ENCODE measurements at places on chromosomes 4 and X. TPM values are rescaled to one million over a fixed set of nuclear protein-coding genes. Genes with fewer than 3 reads are reported as not detected.

Gene PRR32
- total RNA-seq = not detected

Gene MED14
- total RNA-seq = 33.8 TPM

Gene WDR44
- total RNA-seq = 19.3 TPM

Gene PITX2
- total RNA-seq = 2.6 TPM

Gene PLXNB3
- total RNA-seq = 13.4 TPM

Gene MAGEA1
- total RNA-seq = not detected

Gene FSTL5
- not detected for total RNA-seq

Gene SULT1E1
- not detected for total RNA-seq

- H3K36me3 ChIP-seq = no peaks in the 10 kb centered on the region
- H3K27me3 ChIP-seq = no peaks in the 10 kb centered on the region
- H3K4me1 ChIP-seq = no peaks in the 10 kb centered on the region
- H3K27ac ChIP-seq = no peak overlapping the region
- DNase-seq = no peak
- no peak overlapping the region for H3K4me3 ChIP-seq
Measured at GRCh38 chrX:119753001-119753400, 5.4 kb upstream of the SOWAHD start.

DNA sequence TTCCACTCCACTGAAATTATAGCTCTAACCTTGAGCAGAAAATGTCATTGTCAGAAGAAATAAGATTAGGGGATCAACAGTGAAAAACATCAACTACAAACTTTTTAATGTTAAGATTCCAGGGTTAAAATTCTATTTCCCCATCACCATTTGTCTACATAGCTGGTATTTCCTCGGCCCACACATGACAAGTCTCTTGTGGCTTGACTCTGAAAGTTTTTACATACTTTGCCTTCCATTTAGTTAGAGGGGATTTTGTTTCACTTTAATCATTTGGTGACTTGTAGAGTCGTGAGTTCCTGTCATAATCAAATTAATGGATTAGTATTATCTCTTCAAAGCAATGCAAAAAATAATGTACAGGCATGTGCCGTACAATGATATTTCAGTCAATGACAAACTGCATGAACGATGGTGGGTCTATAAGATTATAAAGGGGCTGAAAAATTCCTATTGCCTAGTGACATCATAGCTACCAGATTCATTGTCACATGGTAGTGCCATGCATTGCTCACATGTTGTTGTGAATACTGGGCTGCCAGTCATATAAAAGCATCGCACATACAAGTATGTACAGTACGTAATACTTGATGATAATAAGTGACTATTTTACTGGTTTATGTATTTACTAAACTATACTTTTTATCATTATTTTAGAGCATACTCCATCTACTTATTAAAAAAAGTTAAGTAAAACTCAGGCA is 72.0 kb downstream of the ING2 start:
- no peaks in the 10 kb centered on the region for H3K27me3 ChIP-seq
- H3K4me3 ChIP-seq = no peak overlapping the region
- no peak for DNase-seq
- no peaks in the 10 kb centered on the region for H3K36me3 ChIP-seq

DNA sequence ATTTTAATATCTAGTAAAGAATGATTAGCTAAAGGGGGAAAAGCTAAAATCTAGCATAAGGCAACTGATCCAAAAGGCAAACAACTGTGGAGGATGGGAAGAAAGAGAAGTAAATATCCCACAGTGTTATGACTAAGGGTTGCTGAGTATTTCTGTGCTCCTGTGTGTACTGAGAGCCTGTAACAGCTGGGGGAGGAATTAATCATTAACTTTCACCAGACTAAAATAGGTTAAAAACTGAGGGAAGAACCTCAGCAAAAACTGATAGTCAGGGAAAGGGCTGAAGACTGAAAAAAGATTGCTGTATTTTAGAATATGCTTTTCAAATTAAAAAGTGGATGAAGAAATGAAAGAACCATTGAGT is 365.9 kb downstream of the CXXC4 start:
- H3K4me1 ChIP-seq = no peaks in the 10 kb centered on the region
- H3K4me3 ChIP-seq = no peak overlapping the region
- H3K27ac ChIP-seq = no peak overlapping the region

- H3K27ac ChIP-seq = no peak overlapping the region
- H3K27me3 ChIP-seq = no peaks in the 10 kb centered on the region
- no peaks in the 10 kb centered on the region for H3K36me3 ChIP-seq
- no peak overlapping the region for H3K4me3 ChIP-seq
- no peaks in the 10 kb centered on the region for H3K4me1 ChIP-seq
- DNase-seq = no peak
Measured at GRCh38 chr4:77920371-77920770, 57.7 kb downstream of the MRPL1 start.

DNA sequence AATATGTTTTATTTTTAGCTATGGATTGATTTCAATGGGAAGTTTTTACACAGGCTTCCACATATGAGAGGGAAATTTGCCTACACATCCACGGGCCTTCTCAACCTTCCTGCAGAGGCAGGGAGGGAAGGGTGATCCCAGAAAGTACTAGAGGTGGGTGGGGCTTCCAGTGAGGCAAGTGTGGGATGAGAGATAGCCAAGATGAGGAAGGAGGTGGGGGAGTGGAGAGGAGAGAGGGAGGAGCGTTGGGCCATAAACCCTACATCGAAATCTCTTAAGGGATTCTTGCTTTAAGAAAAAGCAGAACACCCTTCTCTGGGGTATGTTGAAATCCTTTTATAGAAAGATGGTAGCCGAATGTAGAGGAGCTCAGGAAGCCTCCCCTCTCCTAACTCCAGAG is 19.0 kb downstream of the NKX6-1 start:
- no peak for DNase-seq
- peaks cover 4% of the 10 kb centered on the region for H3K27me3 ChIP-seq
- H3K4me3 ChIP-seq = no peak overlapping the region
- no peak overlapping the region for H3K27ac ChIP-seq

DNA sequence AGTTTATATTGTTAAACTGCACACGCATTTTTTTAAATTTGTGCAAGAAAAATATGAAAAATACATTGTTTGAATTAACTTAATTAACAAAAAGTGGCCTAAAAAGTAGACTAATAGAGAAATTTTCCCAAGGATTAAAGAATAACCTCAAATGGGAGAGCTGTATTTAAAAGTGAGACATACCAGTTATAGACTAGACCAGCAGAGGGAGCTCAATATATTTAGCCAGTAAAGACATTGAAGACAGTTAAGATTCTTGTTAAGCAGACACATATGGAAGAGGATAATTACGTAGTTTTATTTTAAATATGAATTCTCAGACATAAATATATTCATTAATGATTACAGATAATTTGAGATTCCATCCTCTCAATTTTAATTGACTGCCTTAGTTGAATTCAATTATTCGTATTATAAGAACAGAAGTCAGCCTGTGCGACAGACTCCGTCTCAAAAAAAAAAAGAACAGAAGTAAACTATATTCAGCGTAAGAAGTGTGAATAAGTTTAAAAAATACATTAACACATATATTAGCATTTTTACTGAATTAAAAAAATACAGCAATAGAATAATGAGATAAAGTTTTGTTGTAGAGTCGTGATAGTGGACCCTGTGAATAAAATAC is 64.8 kb downstream of the GLRA3 start:
- no peak for DNase-seq
- no peak overlapping the region for H3K27ac ChIP-seq
- no peak overlapping the region for H3K4me3 ChIP-seq
- H3K36me3 ChIP-seq = no peaks in the 10 kb centered on the region

DNA sequence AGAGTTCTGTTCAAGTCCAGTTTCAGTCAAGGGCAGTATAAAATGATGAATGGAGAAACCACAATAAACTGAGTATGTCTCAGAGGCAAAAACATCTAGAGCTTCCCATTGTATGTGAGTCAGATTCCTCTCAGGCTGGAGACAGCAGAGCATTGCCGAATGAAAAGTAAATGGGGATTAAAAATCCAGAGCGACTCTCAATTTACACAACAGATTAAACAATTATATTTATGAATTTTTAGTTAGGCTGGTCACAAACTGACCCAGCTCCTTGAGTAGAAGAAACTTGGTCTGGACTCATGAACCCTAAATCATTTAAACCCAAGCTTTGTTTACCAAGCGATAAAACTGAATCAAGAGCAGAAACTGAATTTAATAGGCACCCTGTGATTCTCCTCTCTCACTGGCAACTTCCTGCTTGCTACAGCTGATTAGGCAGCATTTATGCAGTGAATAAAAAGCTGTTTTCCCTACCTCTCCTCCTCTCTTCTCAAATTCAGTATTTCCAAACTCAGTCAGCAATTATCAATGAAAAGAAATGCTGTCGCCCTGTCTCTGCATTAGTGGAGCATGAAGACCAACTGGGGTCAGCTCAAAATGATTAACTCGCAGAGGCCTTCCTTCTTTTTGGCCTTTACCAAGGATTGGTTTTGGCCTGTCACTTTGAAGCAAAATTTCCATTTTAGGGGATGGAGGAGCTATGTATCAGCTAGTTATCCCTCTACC is 568.0 kb downstream of the PDHA2 start:
- no peaks in the 10 kb centered on the region for H3K36me3 ChIP-seq
- DNase-seq = no peak
- H3K27ac ChIP-seq = no peak overlapping the region
- H3K4me1 ChIP-seq = no peaks in the 10 kb centered on the region
- no peaks in the 10 kb centered on the region for H3K27me3 ChIP-seq
- no peak overlapping the region for H3K4me3 ChIP-seq

GRCh38 chrX:22141047-22141730 is 109.1 kb downstream of the PHEX start:
- H3K27me3 ChIP-seq = peaks cover 26% of the 10 kb centered on the region
- H3K4me1 ChIP-seq = no peaks in the 10 kb centered on the region
- H3K27ac ChIP-seq = no peak overlapping the region
- no peaks in the 10 kb centered on the region for H3K36me3 ChIP-seq
- H3K4me3 ChIP-seq = no peak overlapping the region
- no peak for DNase-seq

DNA sequence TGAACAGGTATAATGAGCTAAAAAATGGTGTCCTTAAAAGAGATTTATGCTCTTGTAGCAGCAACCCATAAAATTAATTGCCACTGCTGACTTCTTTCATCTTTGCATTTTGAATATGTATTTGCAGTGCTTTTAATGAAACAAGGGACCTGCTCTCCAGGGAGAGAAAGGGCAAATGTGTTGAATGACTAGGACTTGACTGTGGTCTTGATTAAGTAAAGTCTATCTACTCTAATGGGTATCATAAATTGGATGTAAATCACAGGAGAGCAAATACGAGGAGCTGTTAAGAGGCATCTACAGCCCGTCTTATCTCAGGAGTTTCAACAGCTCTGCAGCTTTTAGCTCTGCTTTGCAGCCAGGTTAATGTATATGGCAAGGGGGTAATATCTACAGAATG is 216.4 kb downstream of the PALLD start:
- no peaks in the 10 kb centered on the region for H3K36me3 ChIP-seq
- no peak overlapping the region for H3K4me3 ChIP-seq

DNA sequence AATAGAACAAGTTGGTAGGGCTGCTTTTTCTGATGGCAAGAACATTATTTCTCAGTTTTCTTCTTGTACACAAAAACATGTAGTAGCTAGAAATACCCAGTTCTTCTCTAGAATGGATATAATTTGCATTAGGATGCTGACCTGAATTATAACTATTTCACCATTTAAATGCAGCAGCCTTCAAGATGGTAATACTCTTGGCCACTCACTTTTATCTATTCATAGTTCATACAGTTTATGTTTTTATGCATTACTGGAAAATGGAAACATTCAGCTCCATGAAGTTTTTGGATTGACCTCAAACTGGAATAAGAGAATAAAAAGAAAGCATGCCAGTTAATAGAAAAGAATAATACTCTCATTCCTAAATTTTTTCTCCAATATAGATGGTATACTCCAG is 487.4 kb downstream of the PABPC4L start:
- H3K36me3 ChIP-seq = no peaks in the 10 kb centered on the region
- no peak for DNase-seq
- no peak overlapping the region for H3K27ac ChIP-seq

DNA sequence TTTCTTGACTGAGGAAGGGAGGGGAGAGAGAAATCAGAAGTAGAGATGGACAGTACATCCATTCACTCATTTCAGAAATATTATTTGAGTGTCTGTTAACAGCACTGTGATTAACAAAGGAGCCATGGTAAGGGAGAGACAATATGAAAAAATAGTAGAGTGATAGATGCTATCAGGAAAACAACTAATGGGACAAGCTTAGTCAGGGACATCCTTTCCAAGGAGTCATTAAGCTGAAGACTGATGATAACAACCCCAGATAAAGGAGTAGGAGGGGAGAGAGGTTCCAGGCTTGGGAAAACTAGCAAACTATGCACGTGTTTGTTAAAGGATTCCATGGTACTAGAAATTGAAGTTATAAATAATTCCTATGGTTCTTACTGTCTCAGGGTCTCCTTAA is 122.2 kb downstream of the CBR4 start:
- no peak for DNase-seq
- no peaks in the 10 kb centered on the region for H3K4me1 ChIP-seq
- peak overlapping the region; percentile 6 for H3K27ac ChIP-seq
- H3K36me3 ChIP-seq = no peaks in the 10 kb centered on the region
- no peak overlapping the region for H3K4me3 ChIP-seq

GRCh38 chr4:37381040-37381668 is 136.6 kb downstream of the NWD2 start:
- no peak overlapping the region for H3K4me3 ChIP-seq
- H3K4me1 ChIP-seq = no peaks in the 10 kb centered on the region
- H3K27me3 ChIP-seq = no peaks in the 10 kb centered on the region
- H3K27ac ChIP-seq = no peak overlapping the region

DNA sequence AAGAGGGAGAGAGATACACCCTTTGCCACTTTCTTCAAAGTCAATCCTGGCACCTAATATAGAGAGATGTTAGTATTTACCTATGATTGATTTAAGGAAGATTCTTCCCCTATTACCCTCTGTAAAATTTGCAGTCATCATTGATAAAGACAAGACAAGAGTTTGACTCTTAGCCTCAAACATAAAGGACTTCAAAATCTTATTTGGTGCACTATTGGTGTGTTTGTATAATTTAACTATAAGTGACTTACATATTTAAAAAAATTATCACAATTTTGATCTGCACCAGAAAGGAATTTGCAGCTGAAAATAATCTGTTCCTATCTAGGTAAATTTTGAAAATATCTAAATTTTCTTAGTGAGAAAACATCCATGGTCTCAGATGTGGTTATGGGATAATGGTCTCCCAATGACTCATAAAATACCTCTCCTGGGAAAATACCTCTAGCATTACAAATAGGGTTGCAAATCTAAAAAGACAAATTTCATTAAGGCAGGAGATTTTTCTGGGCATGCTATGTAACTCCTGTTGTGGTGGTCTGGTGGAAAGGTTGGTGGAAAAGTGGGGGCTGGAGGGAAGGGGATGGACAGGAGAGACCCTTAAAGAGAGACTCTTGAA is 173.6 kb upstream of the MED14 start:
- H3K4me1 ChIP-seq = no peaks in the 10 kb centered on the region
- peaks cover 27% of the 10 kb centered on the region for H3K27me3 ChIP-seq
- no peak overlapping the region for H3K27ac ChIP-seq
- DNase-seq = no peak

- DNase-seq = no peak
- H3K4me1 ChIP-seq = no peaks in the 10 kb centered on the region
- H3K27me3 ChIP-seq = no peaks in the 10 kb centered on the region
- no peak overlapping the region for H3K27ac ChIP-seq
- H3K36me3 ChIP-seq = no peaks in the 10 kb centered on the region
Measured at GRCh38 chr4:137065311-137065710, 467.0 kb downstream of the PCDH18 start.

GRCh38 chr4:6857009-6857882 is 52.4 kb upstream of the TBC1D14 start:
- no peaks in the 10 kb centered on the region for H3K4me1 ChIP-seq
- H3K27ac ChIP-seq = no peak overlapping the region
- DNase-seq = no peak
- peaks cover 5% of the 10 kb centered on the region for H3K36me3 ChIP-seq

GRCh38 chr4:8078610-8079015 is 80.0 kb downstream of the ABLIM2 start:
- H3K4me3 ChIP-seq = no peak overlapping the region
- H3K27me3 ChIP-seq = no peaks in the 10 kb centered on the region
- no peaks in the 10 kb centered on the region for H3K36me3 ChIP-seq
- H3K27ac ChIP-seq = no peak overlapping the region
- H3K4me1 ChIP-seq = no peaks in the 10 kb centered on the region

Measured in breast epithelium (tissue), 4 donors.